ENCODE measurements at places on chromosomes 2 and 18. TPM values are rescaled to one million over a fixed set of nuclear protein-coding genes. Genes with fewer than 3 reads are reported as not detected.

GRCh38 chr2:28319118-28320008 is 73.3 kb upstream of the FOSL2 start:
- H3K4me3 ChIP-seq: no peak overlapping the region
- no peaks in the 10 kb centered on the region for H3K27me3 ChIP-seq
- no peaks in the 10 kb centered on the region for H3K4me1 ChIP-seq
- H3K27ac ChIP-seq: no peak overlapping the region
- no peak for DNase-seq

DNA sequence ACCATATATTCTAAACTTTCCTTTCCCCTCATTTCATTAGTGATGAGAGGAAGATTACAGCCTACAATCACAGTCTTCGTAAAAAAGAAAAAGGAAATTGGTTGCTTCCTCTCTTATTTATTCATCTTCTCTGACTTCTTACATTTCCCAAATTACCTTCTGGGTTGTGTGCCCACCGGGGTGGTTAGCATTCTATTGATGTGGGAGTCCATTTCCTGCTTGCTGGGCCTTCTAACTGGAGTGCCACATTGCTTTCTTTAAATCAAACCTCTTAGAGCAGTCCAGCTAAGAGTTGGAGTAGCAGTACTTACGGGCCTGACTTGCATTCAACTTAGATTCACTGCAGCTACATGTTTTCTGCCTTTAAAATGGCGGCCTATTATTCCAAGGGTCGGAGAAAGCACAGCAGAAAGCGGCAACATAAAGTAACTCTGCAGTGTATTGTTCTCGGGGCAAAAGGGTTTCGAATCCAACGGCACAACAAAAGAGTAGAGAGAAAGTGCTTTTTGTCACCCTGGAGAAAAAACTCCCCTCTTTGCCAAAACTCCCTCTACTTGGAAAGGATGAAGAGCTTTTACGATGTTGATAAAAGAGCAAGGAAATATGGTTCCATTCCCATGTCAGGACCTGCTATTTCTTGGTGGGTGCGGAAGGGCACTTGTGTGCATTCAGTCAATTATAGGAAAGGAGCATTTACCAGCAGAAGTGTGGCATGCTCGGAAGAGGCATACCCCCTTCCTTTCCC is 110.6 kb upstream of the DLX2 start:
- DNase-seq: no peak
- H3K27ac ChIP-seq: no peak overlapping the region
- H3K27me3 ChIP-seq: no peaks in the 10 kb centered on the region
- H3K36me3 ChIP-seq: no peaks in the 10 kb centered on the region

Gene MYOM1
- total RNA-seq: 1.1 TPM

DNA sequence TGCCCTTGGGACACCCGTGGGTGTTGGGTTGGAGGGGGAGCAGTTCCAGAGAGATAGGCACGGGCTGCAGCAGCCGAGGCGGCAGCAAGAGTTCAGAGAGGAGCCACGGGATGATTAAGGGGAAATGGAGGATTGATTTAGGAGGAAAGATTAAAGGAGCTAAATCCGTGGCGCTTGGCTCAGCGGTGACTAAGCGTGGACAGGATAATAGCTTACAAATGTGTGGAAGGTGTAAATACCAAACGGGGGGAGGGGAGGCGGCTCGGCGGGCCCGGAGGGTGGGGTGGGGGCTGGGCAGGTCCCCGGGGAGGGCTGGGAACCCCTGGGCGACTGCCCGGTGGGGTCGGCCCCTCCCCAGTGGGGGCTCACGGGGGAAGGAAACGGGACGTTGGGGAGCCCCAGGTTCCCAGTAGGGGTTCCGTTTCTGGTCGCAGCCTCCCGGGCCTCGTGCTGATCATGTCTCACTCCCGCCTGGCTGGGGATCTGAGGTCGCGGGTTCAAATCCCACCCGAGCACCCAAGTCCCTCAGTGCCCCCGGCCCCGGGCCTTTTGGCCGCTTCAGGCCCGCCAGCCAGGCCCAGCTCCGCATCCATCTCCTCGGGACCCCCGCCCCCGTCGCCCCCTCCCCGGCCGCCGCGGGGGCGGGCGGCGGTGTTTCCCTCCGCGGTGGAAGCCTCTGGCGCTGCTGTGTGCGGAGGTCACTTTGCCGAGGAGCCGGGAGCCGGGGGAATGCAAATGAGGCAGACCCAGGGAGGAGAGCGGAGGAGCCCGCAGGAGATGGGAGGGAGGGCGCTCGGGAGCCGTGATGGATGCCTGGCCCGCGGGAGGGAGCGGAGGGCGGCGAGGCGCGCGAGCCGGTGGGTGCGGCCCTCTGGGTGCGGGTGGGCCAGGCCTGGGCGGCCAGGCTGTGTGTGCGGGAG is 8.1 kb downstream of the ASIC4 start:
- no peaks in the 10 kb centered on the region for H3K36me3 ChIP-seq
- H3K27me3 ChIP-seq: peaks cover 18% of the 10 kb centered on the region
- no peak overlapping the region for H3K4me3 ChIP-seq
- DNase-seq: no peak
- H3K27ac ChIP-seq: no peak overlapping the region
- H3K4me1 ChIP-seq: no peaks in the 10 kb centered on the region

Gene SLC14A1
- total RNA-seq: not detected

GRCh38 chr2:119430023-119430498 is 1.6 kb upstream of the TMEM37 start:
- DNase-seq: no peak
- H3K4me1 ChIP-seq: peaks cover 17% of the 10 kb centered on the region
- H3K36me3 ChIP-seq: no peaks in the 10 kb centered on the region
- H3K4me3 ChIP-seq: no peak overlapping the region
- H3K27me3 ChIP-seq: no peaks in the 10 kb centered on the region

GRCh38 chr2:46793423-46794416 is 121.9 kb downstream of the MCFD2 start:
- no peaks in the 10 kb centered on the region for H3K36me3 ChIP-seq
- H3K4me3 ChIP-seq: no peak overlapping the region
- H3K27ac ChIP-seq: no peak overlapping the region
- H3K4me1 ChIP-seq: no peaks in the 10 kb centered on the region

GRCh38 chr18:7839548-7839947 is 272.4 kb downstream of the PTPRM start:
- H3K27ac ChIP-seq: no peak overlapping the region
- H3K4me1 ChIP-seq: no peaks in the 10 kb centered on the region
- DNase-seq: no peak
- H3K27me3 ChIP-seq: no peaks in the 10 kb centered on the region
- H3K4me3 ChIP-seq: no peak overlapping the region

DNA sequence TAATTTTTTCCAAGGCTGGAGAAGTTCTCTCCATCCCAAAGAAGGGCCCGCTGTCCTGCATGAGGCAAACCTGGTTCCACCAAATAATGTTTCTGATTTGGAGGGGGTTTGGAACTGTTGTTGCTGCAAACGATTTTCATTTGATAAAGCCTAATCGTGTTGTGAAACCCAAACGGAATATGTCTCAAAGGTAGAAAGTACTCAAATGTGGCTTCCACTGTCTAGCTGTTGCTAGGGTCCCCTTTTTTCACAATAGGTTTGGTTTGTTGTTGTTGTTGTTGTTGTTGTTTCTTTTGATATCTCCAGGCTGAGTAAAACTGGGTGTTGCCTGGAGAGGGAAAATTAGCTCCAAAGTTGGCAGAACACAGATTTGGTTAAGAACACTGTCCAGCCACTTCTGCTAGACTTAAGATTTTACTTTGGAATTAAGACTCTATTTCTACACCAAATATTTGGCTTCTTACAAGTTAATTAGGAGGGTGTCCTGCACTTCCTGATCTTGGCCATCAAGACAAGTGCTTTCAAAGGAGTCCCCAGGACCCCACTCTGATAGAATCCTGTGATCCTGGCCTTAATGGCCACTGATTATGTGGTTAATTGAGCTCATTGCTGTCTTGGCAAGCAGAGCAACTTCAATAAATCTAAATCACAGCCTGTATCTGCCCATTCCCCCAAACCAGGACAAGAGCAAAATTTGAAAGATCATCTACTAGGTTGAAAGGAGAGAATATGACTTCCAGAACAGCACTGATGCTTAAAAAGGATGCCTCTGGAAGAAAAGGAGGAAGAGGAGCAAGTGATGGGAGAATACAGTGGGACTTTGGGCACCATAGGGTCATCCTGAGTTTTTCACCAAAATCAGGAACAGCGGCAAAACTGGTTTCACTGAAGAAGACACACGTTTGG is 3.3 kb upstream of the HOXD13 start:
- H3K27ac ChIP-seq: no peak overlapping the region
- no peaks in the 10 kb centered on the region for H3K4me1 ChIP-seq
- H3K4me3 ChIP-seq: no peak overlapping the region
- peaks cover 32% of the 10 kb centered on the region for H3K27me3 ChIP-seq

DNA sequence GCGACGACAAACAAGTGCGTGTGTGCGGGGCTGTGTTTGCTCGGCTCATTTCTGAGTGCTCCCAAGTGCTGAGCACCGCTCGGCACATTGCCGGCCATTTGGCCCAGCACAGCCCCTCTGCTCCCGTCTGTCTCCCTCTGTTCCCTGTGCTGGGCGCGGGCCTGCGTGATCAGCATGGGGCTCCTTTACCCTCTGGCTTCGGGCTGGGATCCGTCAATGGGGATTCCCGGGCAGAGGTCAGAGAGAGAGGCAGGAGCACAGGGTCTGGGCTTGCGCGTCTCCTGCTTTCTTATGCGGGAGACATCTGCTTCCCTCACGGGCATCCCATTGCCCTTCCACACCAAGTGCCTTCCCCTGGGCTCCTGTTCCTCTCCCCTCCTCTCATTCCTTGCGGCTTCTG is 234.0 kb downstream of the ACKR3 start:
- H3K27me3 ChIP-seq: peaks cover 3% of the 10 kb centered on the region
- no peaks in the 10 kb centered on the region for H3K36me3 ChIP-seq
- H3K4me3 ChIP-seq: no peak overlapping the region
- H3K27ac ChIP-seq: no peak overlapping the region
- no peaks in the 10 kb centered on the region for H3K4me1 ChIP-seq
- no peak for DNase-seq

GRCh38 chr18:5073026-5073944 is 123.8 kb downstream of the AKAIN1 start:
- no peaks in the 10 kb centered on the region for H3K27me3 ChIP-seq
- H3K4me3 ChIP-seq: no peak overlapping the region
- H3K27ac ChIP-seq: no peak overlapping the region
- H3K36me3 ChIP-seq: no peaks in the 10 kb centered on the region
- DNase-seq: no peak

GRCh38 chr2:66686755-66687154 is 251.8 kb downstream of the MEIS1 start:
- H3K27ac ChIP-seq: no peak overlapping the region
- no peaks in the 10 kb centered on the region for H3K27me3 ChIP-seq
- H3K4me1 ChIP-seq: no peaks in the 10 kb centered on the region
- H3K4me3 ChIP-seq: no peak overlapping the region
- H3K36me3 ChIP-seq: no peaks in the 10 kb centered on the region
- DNase-seq: no peak

DNA sequence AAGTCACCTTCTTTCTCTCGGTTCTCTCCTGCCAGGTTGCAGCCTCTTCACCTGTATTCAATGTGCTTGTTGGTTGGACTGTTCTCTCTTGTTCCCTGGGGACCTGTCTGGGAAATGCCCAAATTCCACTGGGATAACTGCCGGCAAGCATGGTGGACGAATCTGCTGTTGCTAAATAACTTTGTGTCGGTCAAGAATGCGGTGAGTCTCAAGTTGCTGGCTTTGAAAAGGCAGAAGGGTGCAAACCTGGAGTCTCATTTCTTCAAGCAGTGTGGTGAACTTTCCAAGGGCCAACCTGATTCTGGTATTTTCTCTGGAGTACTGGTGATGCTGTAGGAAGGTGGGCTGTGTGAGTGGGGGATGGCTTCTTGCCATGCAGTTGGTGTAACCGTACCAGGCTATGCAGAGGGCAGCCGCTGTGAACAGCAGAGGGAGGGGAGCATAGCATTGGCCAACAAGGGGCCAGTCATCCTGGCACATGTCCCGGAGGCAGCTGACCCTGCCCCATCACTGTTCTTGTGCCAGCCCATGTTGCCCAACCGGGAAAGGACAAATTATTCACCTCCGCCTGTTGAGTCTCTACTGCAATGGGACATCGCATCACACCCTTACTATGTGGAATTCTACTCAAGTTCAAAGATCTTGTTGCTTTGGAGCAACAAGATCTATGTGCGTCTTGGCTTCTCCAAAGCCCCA is 88.1 kb upstream of the SEC11C start:
- H3K27me3 ChIP-seq: no peaks in the 10 kb centered on the region
- H3K27ac ChIP-seq: no peak overlapping the region
- H3K4me3 ChIP-seq: no peak overlapping the region
- H3K4me1 ChIP-seq: no peaks in the 10 kb centered on the region
- DNase-seq: no peak

Gene VWA3B
- total RNA-seq: not detected

DNA sequence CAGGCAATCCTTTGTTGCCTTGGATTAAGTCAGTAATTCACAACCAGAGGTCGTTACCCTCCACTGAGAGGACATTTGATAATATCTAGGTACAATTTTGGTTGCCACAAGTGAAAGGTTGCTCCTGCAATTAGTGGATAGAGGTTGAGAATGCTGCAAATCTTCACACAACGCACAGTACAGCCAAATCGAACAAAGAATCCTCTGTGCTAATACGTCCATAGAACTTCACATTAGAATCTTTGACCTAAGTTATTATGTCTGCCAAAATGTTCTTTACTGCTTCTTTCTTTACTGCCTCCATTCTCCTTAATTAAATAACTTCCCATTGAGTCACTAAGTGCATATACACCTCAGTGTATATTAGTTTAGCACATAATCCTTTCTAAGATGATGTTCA is 879.5 kb downstream of the TRIB2 start:
- H3K36me3 ChIP-seq: no peaks in the 10 kb centered on the region
- no peak for DNase-seq
- no peaks in the 10 kb centered on the region for H3K27me3 ChIP-seq
- no peak overlapping the region for H3K4me3 ChIP-seq
- no peak overlapping the region for H3K27ac ChIP-seq
- H3K4me1 ChIP-seq: no peaks in the 10 kb centered on the region

Gene SERTAD2
- total RNA-seq: 27.8 TPM

DNA sequence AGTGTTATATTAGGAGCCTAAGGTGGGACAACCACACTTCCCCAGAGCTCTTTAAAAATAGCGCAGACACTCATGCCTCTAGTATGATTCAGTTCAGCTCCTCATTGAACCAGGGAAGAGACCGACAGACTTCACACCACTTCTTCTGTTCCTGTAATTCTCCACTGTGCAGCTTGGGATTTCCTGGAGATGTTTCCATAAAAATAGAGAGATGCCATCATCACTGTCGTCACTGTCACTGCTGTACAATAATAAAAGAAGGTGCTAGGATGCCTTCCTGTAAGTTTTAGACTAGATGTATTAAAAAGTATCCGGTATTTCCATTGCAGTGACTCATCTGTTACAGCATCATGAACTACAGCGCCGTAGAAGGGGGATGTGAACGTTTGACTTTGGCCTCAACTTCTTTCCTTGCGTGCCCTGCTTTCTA is 110.9 kb downstream of the FAM210A start:
- H3K27ac ChIP-seq: peak overlapping the region; percentile 84
- H3K27me3 ChIP-seq: no peaks in the 10 kb centered on the region
- H3K36me3 ChIP-seq: no peaks in the 10 kb centered on the region
- H3K4me3 ChIP-seq: peak overlapping the region; percentile 73
- H3K4me1 ChIP-seq: peaks cover 54% of the 10 kb centered on the region

GRCh38 chr18:1002653-1003178 is 98.0 kb downstream of the ADCYAP1 start:
- no peaks in the 10 kb centered on the region for H3K27me3 ChIP-seq
- no peak overlapping the region for H3K4me3 ChIP-seq
- H3K4me1 ChIP-seq: no peaks in the 10 kb centered on the region
- H3K27ac ChIP-seq: no peak overlapping the region

All from GM12878 (cell line).